ENCODE measurements at places on chromosomes 3 and 15.

DNA sequence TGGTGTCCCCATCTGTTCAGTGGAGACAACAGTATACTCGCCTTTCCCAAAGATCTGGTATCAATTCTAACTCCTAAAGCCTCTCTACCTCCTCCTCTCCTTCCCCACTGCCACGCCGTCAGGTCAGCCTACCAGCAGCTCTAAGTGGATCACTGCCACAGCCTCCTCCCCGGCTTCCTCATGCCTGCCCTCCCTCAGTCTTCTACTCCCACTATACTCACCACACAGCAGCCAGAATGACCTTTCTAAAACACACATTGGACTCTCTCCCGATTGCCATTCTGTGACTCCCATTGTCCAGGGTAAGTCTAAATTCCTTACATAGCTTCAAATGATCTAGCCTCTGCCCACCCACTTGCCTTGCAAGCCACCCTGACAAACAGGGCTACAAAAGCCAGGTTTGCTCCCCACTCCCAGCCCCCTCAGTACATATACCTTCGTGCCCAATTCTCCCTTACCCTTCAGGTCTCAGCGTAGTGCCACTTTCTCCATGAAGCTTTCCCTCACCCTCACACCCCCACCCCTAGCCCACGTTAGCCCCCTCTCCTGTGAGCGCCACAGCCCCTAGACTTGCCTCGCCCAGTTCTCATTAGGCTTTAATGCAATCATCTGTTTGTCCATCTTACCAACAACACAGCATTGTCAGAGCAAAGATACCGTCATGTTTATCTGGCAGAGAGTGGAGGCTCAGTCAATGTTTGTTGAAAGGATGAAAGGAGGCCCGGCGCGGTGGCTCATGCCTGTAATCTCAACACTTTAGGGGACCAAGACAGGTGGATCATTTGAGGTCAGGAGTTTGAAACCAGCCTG, 9.5 kb upstream of the SEMA7A start:
- no peak for DNase-seq

GRCh38 chr3:17032407-17033034, 147.8 kb downstream of the PLCL2 start:
- DNase-seq: no peak

DNA sequence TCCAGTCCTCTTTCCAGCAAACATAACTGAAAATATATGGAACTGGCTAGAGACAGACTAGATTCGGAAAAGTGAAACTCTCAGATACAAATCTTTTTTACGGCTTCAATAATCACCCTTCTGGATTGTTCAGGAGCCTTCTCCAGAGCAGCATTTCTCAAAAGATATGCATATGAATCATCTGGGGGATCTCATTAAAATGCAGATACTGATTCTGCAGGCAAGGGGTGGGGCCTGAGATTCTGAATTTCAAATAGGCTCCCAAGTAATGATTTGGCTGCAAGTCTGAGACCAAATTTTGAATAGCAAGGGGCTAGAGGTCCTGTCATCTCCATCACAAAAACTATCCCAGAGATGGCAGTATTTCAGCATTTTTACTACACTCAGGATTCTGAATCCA, 165.4 kb downstream of the CTNNB1 start:
- DNase-seq: no peak

DNA sequence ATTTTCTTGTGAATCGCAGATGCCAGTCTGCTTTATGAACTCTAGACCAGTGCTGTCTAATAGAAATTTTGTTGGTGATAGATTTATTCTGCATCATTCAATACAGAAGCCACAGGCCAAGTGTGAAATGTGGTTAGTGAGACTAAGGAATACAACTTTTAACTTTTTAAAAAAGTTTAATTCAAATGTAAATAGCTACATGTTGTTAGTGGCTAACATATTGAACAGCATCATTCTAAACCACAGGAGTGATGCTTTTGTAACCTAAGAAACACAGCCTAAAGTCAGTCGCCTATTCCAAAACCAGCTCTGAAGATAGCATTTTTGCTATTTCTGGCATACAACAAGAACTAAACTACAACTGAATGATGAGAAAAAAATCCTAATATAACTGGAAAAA, 164.8 kb upstream of the CBLB start:
- no peak for DNase-seq

DNA sequence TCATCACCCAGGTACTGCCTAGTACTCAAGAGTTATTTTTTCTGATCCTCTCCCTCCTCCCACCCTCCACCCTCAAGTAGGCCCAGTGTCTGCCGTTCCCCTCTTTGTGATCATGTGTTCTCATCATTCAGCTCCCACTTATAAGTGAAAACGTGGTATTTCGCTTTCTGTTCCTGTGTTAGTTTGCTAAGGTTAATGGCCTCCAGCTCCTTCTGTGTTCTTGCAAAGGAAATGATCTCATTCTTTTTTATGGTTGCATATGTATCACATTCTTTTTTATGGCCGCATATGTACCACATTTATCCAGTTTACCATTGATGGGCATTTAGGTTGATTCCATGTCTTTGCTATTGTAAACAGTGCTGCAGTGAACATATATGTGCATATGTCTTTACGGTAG, 8.2 kb upstream of the GANC start:
- no peak for DNase-seq

DNA sequence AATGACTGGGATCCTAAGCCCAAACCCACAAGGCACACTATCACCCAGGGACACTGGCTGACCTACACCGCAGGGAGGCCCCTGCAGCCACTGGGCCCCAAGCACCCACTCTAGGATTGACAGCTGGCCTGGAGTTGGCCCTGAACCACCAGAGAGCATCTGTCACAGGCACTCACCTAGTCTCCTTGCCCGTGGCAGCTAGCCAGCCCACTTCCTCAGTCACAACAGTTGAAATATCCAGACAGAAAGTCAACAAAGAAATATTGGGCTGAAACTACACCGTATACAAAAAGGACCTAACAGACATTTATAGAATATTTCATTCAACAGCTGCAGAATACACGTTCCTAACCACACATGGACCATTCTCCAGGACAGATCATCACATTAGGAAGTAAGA, 5.2 kb upstream of the SPINK8 start:
- DNase-seq: no peak

DNA sequence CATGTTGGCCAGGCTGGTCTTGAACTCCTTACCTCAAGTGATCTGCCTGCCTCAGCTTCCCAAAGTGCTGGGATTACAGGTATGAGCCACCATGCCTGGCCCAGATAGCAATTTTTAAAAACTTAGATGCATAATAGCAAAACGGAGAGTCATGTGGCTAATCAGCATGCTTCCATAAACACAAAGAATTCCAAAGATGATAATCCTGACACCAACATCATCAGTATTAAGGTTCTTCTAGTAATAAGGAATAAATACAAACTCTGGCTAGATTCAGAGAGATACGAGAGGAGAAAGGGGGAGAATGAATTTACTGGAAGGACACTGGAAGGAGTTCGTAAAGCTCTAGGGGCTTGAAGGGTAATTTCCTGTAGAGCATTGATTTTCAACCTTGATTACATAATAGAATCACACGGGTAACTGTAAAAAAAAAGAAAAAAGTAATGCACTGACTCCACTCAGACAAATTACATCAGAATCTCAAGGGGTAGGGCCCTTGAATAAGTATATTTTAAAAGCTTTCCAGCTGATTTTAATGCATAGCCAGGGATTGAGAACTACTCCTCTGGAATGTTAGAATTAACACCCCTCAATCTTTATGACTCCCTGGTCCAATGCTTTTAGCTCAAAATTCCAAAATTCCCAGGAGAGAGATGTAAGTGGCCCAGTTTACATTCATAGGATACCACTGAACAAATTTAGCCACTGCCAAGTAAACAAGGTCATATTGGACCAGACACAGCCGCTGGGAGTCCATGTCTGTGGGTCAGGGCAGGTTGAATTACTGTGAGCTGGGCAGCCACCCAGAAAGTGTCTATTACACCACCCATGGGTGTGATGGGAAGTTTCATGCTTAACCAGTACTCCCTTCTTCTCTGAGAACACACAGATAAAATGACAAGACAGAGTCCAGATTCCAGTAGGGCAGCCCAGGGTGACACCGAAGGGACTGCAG, 243.9 kb downstream of the TBL1XR1 start:
- no peak for DNase-seq

GRCh38 chr3:197381371-197381770, 83.0 kb upstream of the DLG1 start:
- DNase-seq: no peak

GRCh38 chr3:187767266-187768012, 22.2 kb upstream of the BCL6 start:
- no peak for DNase-seq

- DNase-seq: no peak
Observed at GRCh38 chr15:48459571-48460442, 128.6 kb downstream of the DUT start.

DNA sequence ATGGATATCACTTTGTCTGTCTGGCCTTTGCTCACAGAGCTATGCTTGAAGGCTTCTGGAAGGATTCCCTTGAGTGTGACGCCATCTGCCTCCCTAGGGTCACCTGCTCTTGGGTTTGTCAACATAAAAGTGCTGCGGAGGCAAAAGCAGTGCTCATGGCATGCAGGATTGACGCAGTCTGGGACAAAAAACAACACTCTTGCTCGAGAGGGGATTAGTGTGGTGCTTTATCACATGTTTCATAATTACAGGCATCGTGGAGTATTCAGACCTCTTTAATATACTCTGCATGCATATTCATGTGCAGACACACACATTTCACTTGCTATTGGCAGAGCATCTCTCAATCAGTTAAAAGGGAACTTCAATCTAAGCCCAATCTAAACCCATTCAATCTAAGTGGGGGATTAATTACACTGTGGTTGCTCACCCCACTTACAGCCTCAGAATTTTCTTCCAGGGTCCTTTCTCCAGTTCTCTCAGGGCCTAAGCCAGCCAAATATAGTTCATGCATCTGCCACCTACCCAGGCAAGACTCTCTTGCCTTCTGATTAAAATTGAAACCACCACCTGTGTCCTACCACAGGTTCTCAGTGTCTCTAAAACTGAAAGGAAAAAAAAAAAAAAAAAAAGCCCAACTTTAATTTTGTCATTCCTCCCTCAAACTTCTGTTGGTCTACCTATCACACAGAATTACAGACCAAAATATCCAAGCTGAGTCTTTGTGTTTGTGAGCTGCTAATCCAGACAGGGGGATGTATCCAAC, 75.6 kb downstream of the BFSP2 start:
- DNase-seq: peak; percentile 90

DNA sequence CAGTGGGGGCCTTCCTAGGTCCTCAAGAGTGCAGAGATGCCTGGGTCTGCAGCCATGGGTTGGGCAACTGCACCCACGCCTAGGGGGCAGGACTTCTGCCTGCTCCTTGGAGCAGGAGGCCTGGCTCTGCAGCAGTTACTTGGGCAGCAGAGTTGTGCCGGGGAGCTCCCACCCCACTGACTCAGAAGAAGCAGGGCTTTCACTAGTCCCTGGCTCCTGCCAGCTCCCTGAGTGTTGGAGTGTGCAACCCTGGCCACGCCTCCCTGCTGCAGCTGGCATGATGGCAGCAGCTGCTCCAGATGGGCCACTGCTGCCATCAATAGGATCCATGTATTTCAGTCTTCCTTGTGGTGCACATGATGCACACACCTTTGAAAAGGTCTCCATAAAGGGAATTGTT, 40.6 kb upstream of the KCNH8 start:
- DNase-seq: no peak

DNA sequence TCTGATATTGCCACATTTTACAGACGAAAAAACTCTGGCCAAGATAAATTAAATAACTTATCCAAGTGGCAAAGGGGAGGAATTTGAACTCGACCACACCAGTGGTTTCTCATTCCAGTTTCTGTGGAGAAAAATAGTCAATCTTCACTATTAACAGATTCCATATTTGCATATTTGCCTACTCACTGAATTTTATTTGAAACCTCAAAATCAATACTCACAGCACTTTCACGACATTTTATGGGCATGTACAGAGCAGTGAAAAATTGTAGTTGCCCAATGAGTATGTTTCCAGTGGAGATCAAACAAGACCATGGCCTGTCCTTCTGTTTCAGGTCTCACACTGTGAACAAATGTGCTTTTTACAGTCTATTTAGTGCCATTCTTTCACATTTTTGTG, 374.3 kb downstream of the MAGI1 start:
- no peak for DNase-seq

DNA sequence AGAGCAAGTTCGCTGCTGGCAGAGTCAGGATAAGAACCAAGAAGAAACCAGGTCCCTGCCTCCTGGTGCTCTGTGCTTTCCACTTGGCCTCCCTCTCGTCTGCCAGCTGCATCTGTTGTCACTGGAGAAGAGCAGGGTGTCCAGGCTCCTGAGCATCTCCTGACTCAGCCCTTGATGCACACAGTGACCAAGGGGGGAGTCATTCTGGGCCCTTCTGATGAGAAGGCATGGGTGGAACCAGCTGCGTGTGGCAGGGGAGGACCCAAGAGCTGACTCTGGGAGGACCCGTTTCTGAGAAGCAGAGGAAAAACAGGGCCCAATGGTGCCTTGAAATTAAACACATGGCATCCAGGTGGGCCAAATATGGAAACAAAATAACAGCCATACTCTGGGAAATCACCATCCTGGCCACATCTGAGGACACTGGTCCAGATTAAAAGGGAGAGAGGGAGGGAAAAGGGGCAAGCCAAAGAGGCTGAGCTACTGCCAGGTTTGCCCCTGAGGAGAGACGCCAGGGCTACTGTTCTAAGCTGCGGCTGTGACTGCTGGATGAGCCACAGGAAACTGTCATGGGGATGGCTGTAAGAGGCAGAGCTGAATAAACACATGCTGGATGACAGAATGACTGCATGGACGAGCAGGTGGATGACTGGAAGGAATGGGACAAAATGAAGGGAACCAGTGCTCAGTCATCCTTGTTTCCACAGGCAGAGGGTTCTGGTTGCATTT, 58.1 kb upstream of the CA12 start:
- DNase-seq: no peak

DNA sequence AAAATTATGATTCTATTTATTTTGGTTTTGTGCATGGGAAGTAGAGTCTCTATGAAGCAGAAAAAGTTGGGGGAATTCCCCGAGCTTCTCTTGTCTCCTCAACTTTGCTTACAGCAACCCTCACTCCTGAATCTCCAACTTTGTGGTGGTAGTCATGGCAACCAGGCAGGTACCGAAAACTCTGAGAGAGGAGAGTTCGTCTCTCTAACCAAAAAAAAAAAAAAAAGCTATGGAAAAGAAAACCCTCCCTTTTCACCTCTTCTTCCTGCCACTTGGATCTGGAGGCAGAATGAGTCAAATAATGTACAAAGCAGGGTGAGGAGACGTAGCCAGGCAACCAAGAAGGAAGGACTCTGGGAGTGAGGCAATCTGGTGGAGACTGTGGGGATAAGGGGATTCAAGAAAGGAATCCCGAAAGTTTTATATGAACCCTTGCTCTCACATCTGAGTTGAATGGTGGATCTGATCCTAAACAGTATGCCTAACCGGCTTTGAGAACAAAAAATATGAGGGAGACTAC, 108.1 kb downstream of the PLOD2 start:
- no peak for DNase-seq

- no peak for DNase-seq
Observed at GRCh38 chr3:59609657-59610348, 560.0 kb upstream of the CFAP20DC start.

- DNase-seq: no peak
Observed at GRCh38 chr15:39747326-39747725, 35.3 kb downstream of the FSIP1 start.

- no peak for DNase-seq
Observed at GRCh38 chr3:171346582-171347300, 113.5 kb downstream of the TNIK start.
